ENCODE measurements at places on chromosomes 2 and 18. TPM values are rescaled to one million over a fixed set of nuclear protein-coding genes. Genes with fewer than 3 reads are reported as not detected.

CDH19 gene
- not detected for total RNA-seq

C2orf92 gene
- 4.5 TPM for total RNA-seq

SERPINB11 gene
- total RNA-seq, result not detected

G6PC2 gene
- total RNA-seq, result not detected

- DNase-seq, result peak; percentile 14
- no peak overlapping the region for H3K4me3 ChIP-seq
- no peaks in the 10 kb centered on the region for H3K36me3 ChIP-seq
- H3K27me3 ChIP-seq, result peaks cover 2% of the 10 kb centered on the region
These were observed 38.1 kb upstream of the STAT1 start for GRCh38 chr2:191051825-191052778.

- no peak overlapping the region for H3K4me3 ChIP-seq
- H3K4me1 ChIP-seq, result peaks cover 12% of the 10 kb centered on the region
- no peak for DNase-seq
- no peaks in the 10 kb centered on the region for H3K27me3 ChIP-seq
- no peak overlapping the region for H3K27ac ChIP-seq
- no peaks in the 10 kb centered on the region for H3K36me3 ChIP-seq
These were observed 148.7 kb downstream of the AGAP1 start for GRCh38 chr2:235642446-235643098.

DNA sequence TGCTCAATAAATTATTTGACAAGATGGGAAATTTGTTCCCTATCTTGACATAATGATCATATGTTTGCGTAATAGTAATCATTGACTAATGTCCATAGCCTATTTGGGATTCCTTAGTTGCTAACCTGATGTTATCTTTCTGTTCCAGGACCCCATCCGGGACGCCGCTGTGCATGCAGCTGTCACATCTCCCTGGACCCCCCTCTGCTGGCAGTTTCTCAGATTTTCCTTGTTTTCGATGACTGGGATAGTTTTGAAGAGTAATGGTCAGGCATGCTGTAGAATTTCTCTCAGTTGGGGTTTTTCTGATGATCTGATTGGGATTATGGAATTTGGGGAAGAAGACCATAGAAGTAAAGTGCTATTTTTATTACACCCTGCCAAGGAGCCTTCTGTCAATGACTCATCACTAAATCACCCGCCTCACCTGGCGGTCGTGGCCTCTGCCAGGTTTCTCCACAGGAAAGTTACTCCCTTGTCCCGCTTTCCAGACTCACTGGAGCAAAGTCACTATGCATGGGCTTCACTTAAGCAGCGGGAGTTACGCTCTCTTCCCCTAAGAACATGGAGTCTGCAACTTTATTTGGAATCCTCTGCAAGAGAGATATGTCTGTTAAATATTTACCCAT is 19.9 kb upstream of the TMEM18 start:
- no peak overlapping the region for H3K27ac ChIP-seq
- H3K36me3 ChIP-seq, result no peaks in the 10 kb centered on the region
- H3K4me3 ChIP-seq, result no peak overlapping the region
- no peak for DNase-seq

- no peak overlapping the region for H3K27ac ChIP-seq
- H3K4me3 ChIP-seq, result no peak overlapping the region
- H3K4me1 ChIP-seq, result no peaks in the 10 kb centered on the region
- no peak for DNase-seq
These were observed 92.6 kb upstream of the KCNE4 start for GRCh38 chr2:222959358-222959757.

DNA sequence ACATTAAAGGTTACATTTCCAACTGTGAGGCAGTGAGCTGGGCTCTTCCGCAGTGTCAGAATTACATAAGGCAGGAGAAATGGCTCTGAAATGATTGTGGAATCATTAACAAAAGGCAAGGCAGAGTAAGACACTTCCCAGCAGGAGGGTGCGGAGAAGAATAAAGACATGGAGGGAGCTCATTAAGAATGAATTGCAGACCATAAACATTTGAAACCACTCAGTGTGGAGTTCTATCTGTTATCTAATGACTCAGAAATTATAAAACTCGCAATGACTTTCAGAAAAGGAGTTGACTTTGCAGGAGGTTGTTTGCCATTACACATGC is 77.0 kb downstream of the SMIM21 start:
- no peaks in the 10 kb centered on the region for H3K27me3 ChIP-seq
- H3K4me3 ChIP-seq, result no peak overlapping the region
- no peak for DNase-seq
- H3K4me1 ChIP-seq, result no peaks in the 10 kb centered on the region
- no peak overlapping the region for H3K27ac ChIP-seq
- H3K36me3 ChIP-seq, result no peaks in the 10 kb centered on the region

DNA sequence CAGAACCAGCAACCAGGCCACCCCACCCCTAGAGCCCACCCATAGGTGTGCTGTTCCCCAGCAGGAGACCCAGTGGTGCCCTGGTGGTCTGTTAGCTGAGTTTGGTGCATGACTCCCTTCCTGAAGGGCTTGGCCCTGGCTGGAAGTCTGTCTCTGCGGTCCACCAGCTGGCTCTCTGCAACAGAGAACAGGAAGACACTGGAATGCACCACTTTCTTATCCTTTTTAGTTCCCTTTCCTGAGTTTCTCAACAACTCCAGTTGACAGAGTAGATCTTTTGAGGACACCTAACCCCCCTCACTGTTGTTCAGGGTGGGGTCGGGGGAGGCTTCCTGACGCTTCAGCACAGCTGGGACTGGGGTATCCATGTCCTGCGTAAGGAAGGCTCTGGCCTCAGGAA is 11.9 kb upstream of the RPL37A start:
- DNase-seq, result no peak
- no peaks in the 10 kb centered on the region for H3K27me3 ChIP-seq
- no peak overlapping the region for H3K27ac ChIP-seq
- H3K36me3 ChIP-seq, result peaks cover 10% of the 10 kb centered on the region

- H3K27me3 ChIP-seq, result no peaks in the 10 kb centered on the region
- H3K27ac ChIP-seq, result no peak overlapping the region
- no peak overlapping the region for H3K4me3 ChIP-seq
These were observed 16.8 kb downstream of the TMEM17 start for GRCh38 chr2:62489162-62489561.

Measured in K562 (cell line).